ENCODE measurements at places on chromosomes 1 and 21. TPM values are rescaled to one million over a fixed set of nuclear protein-coding genes. Genes with fewer than 3 reads are reported as not detected.

DNA sequence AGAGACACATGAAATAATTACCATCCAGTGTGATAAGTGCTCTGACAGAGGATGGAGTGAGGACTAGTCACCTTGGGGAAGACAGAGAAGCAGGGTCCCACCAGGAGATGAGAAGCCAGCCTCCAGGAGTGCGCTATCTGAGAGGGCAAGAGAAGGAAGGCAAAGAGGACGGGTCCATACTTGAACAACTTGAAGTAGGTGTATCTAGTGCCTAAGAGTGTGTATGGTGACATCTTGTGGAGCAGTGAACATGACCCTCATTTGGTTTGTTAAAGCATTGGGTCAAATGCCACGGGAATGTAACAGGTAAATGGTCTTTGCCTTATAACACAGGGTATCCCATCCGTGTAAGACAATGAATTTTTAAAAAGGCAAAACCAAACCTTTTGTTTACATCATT is 39.8 kb downstream of the MRPL39 start:
- no peak for DNase-seq

DNA sequence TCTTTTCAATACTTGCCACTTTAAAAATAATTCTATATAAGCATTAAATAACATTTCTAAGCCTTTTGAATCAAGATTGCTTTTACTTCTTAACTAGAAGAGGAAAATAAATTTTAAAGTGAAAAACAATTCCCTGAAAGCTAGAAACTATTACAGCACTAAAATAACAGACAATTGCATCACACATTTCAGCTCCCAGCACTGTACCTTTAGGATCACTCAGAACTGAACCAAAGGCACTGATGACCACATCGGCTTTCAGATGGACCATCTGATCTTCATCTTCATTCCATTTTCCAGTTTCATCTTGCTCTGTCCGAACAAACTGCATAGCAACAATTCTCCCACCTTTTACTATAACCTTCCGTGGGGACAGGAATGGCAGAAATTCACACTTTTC is 347.3 kb downstream of the DPYD start:
- DNase-seq = no peak

DNA sequence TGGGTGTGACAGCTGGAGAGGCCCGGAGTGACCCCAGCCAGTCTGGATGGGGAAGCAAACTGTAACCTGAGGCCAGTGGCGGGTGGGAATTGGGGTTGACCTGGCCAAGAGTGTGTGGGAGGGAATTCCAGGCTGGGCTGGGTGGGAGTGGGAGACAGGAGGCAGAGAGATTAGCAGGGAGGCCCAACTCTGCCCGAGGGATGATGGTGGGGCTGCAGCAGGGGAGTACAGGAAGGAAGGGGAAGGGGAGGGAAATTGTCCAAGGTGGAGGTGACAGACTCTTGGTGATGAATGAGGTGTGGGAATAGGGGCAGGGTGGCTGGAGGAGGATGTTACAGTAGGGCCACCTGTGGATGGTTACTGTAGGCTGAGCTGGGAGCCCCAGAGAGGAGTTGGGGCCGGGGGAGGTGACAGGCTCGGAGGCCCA is 40.4 kb downstream of the HUNK start:
- no peak for DNase-seq

DNA sequence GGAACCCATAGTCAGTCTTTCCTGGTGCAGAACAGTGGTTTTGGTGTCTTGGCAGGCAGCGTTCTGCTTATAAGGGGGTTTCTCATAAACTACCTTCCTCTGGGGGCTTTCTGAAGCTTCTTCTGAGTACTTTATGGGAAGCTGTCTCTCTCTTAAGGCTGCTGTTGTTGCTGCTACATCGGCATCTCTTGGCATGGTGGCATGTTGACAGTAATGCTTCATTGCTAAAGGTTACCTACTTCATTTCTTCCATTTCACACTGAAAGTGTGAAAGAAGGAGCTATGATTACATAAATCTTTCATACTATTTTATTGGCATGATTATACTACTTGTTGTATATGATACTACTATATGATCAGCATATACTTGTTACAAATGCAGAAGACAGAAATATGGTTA is 6.3 kb upstream of the MAP10 start:
- DNase-seq = no peak

- no peak for DNase-seq
Observed at GRCh38 chr1:115679141-115679611, 37.4 kb downstream of the VANGL1 start.

- DNase-seq = peak; percentile 17
Observed at GRCh38 chr1:237386362-237387143, 344.6 kb downstream of the RYR2 start.

DNA sequence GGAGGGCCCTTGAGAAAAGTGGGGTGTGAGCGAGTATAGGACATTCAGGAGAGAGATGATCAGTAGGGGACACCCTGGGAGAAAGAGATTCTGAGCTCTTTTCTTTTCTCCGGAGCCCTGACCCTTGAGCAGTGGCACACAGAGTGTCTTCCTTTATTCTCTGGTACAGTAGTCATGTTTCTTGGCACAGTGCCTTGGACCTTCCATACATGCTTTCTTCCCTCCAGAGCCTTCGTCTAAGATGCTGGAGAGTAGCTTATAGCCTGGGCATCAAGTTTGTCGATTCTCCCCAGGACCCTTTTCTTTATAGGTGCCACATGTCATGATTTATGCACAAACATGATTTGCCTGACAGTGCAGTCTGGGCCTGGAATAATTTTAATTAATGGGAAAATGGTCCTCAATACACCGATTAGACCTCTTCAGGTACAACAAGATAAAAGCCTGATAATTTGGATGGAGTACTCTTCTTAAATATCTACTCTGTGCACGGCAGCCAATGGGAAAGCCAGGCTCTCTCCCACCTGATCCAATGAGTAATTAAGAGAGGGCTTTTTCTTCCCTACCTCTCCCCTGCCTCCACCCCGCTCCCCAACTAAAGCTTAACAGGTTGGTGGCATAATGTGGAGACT is at the start of gene TBX19:
Gene TBX19, plus strand, starts transcription at position 582 of the 632 bp plus-strand sequence. CDS start 214 bp downstream, outside the sequence.
- DNase-seq = no peak

DNA sequence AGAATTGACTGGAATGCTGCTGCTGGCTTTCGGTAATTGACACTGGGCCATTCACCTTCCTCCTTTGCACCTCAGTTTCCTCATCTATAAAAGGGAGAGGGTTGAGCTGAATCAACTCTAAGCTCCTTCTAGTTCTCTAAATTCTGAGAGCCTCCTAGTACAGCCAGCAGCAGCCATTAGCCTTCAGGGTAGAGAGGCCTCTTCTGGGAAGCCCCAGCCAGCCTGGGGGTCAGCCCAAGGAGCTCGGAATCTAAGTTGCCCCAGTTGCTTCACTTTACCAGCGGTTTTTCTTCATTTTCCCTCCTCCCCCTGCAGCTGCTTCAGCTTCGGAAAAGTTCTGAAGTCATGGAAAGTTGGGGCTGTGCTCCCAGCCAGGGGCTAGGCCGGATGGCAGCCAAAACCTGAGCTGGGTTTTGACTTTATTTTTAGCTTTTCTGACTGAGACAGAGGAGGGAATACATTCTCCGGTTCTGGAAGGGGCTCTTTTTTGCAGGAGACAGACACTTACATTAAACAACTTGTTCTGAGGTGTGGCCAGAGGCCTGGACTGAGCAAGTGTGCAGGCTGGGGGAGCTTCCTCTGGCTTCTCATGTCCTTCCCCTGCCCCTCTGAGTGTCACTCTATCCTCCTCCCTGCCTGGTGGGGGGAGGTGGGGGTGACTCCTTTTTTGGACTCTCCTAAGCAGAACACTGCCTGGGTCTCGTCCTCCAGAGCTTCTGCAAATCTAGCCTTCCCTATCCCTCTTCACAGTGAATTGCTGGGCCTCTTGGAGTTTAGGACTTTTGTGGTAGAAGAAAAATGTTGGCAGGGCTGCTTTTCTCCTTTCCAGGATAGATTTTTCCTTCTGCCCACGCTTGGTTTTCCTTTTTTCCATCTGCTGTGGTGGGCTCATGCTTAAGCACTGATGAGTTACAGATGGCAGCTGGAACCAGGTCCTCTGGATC is 14.4 kb downstream of the LMNA start:
- no peak for DNase-seq

- DNase-seq = no peak
Observed at GRCh38 chr1:177023726-177024125, 140.8 kb downstream of the ASTN1 start.

GRCh38 chr1:206472024-206472423 is 1.7 kb downstream of the IKBKE start:
- DNase-seq = no peak

DNA sequence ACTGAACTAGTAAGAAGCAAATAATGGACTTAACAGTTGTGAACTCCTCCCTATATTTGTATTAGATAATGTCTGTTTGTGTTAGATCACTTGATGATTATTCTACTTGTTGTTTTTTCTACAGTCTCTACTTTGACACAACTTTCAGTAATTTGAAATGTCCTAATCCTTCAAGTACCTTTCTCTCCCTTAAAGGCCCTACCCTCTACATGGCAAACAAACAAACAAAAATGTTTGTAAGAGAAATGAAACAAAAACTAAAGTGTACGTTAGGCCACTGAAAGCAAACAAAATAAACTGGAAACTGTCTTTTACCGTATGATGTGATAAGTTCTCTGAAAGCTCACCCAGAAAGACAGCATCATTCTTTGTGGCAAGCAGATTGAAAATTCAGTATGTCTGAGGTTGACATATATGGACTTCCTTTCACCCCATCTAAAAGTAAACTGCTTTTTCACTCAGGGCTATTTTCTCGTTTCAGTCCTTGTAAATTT is 255.9 kb upstream of the SNX7 start:
- no peak for DNase-seq

DNA sequence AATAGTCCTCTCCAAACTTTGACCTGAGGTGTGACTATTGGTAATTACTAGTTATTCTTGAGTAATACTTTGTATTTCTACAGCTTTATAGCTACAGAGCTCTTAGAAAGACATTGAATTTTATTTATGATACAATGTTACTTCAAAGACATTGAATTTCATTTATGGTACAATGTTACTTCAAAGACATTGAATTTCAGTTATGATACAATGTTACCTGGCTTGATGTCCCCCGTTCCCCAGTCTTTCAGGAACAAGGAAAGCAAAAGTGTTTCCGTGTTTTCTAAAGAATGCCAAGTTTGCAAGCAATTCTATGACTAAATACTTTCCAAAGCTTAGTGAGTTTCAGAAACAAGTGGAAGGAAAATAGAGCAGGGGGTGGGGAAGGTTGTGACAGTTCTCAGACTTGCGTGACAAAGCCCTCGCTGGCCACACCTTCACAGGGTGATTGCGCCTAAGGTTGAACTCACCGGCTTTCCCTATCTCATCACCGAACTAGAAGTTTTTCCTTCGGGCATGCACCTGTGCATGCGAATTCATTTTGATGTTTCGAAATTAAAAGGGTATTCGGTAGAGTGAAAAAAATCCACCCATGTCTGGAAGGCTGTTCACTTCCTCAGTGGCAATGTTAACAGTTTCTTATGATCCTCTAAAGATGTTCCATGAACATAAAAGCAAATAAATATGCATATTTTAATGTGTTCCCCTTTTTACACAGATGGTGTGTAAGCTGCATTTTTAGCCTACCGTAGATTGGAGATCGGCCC is 909 bp upstream of the PAXBP1 start:
- DNase-seq = no peak

DNA sequence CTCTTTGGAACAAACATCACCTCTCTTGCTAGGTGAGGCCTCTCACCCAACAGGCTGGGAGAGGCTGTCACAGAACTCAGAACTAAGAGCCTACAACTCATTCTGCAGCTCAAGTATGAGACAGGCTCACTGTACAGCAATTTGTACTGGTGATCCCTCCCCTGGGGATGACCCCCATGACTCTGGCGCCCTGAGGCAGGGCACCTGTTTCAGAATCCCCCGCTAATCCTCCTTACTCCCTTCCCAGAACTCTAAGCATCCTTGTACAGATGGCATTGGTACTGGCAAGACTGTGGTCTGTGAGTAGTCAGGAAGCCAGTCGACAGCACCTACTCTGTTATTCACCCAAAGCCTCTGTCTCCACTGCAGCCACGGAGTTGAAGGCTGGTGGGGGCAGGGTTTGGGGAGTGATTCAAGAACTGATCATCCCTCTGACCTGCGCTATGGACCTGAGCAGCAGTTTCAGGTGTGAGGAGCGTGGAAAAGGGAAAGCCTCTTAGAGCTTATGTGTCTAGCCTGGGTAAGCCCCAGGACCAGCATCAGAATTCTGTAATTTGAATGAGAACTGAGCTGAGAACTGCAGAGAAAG is 655.5 kb downstream of the KIF26B start:
- no peak for DNase-seq

DNA sequence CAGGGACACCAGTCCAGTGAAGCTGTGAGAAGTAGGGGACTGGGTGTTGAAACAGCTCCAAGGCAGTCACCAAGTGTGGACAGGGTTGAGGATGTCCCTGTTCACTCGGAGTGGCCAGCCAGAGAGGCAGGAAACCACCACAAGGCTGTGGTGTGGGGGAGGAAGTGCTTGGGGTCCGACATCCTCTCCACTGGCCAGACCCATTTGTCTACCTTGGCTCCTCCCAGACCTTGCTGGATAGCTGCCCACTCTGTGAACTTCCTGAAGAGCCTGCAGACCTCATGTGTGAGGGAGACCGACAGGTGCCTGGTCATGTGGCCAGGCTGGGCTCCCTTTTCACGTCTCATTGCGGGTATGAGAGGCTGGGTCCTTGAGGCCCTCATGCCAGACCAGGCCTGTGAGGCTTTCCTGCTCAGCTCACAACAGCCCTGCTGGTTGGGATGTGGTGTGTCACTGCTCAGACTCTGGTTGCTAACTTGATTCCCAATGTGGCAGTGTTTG is 21.8 kb downstream of the CYP4B1 start:
- no peak for DNase-seq

Gene DNASE2B
- total RNA-seq = not detected

Gene FRRS1
- 12.0 TPM for total RNA-seq

Gene FUBP1
- 166 TPM for total RNA-seq

Gene ADORA1
- 0.11 TPM for total RNA-seq

Gene ALX3
- total RNA-seq = not detected

Gene BMP8B
- total RNA-seq = 0.14 TPM

Gene PTPN22
- total RNA-seq = not detected

Gene HSPA6
- not detected for total RNA-seq

Gene IQGAP3
- 6.7 TPM for total RNA-seq
